ENCODE measurements at places on chromosomes 1 and 21. TPM values are rescaled to one million over a fixed set of nuclear protein-coding genes. Genes with fewer than 3 reads are reported as not detected.

DNA sequence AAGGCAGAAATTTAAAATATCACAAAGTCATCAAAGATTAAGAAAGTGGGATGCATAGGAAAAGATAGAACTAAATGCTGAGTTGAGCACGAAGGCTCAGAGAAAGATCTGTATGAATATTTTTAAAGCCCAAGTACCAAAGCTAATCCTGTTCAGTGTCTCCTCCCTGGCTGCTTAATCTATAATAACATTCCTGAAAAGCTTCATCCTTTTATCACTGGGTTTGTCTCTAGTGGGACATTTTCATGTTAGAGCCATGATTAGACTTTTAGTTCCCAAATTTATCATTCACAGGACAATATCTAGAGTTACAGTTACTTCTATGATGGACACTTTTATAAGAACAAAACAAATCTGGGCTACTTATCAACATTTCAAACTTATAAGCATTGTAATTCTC lies 38.6 kb downstream of the TNFSF18 start:
- DNase-seq, result no peak
- no peaks in the 10 kb centered on the region for H3K36me3 ChIP-seq
- no peak overlapping the region for H3K4me3 ChIP-seq
- no peak overlapping the region for H3K27ac ChIP-seq

DNA sequence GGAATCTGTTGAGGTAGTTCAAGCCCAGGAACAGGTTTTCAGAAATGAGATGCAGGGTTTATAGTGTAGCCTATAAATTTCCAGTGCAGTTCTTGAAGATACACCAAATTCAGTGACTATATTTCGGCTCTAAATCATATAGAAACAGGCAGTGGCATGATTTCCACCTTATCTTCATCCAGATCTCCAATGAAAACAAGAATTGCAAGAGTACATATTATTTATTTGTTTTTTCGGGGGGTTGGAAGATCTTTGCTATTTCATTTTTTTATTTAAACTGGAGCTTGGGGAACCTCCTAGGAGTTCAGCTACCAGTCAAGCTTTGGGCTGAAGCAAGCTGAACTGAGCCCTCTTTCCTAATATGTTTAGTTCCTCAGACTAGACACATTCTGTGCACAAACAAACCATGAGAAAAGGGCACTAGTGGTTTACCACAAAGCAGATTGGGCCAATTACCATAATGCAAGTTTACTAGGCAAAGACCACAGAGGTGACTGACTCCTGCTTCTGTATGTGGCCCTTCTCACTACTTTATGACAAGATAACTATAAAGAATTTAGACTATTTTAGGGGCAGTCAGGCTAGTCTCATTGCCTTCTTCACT lies 68.5 kb downstream of the RGS2 start:
- no peak overlapping the region for H3K27ac ChIP-seq
- no peaks in the 10 kb centered on the region for H3K27me3 ChIP-seq
- no peaks in the 10 kb centered on the region for H3K36me3 ChIP-seq
- no peak for DNase-seq
- H3K4me3 ChIP-seq, result no peak overlapping the region

- no peak overlapping the region for H3K4me3 ChIP-seq
- no peak for DNase-seq
- H3K36me3 ChIP-seq, result no peaks in the 10 kb centered on the region
- peaks cover 4% of the 10 kb centered on the region for H3K4me1 ChIP-seq
- H3K27me3 ChIP-seq, result no peaks in the 10 kb centered on the region
These were observed 1.9 kb downstream of the SH3BGR start for GRCh38 chr21:39453571-39454179.

DNA sequence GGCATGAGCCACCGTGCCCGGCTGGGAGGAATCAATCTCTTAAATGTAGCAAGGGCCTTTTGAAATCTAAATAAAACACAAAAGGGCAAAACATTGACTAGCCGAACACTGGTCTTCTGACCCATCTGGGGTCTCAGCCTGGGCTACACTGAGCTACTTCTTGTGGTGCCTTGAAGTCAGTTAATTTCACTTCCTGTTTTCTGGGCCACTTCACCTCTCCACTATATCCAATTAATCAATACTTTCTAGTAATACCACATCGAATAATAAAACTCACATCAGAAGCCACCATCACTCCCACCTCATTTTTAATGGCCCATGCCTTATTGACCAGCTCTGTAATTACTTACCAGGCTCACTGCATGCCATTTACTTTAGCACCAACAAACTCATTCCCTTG lies 138.0 kb upstream of the SAMSN1 start:
- H3K4me3 ChIP-seq, result no peak overlapping the region
- no peaks in the 10 kb centered on the region for H3K36me3 ChIP-seq
- no peaks in the 10 kb centered on the region for H3K4me1 ChIP-seq
- no peak overlapping the region for H3K27ac ChIP-seq
- no peaks in the 10 kb centered on the region for H3K27me3 ChIP-seq
- no peak for DNase-seq

GRCh38 chr1:202944438-202944921 lies 13.6 kb downstream of the ADIPOR1 start:
- no peaks in the 10 kb centered on the region for H3K4me1 ChIP-seq
- no peak overlapping the region for H3K27ac ChIP-seq
- H3K4me3 ChIP-seq, result no peak overlapping the region
- no peak for DNase-seq
- H3K27me3 ChIP-seq, result no peaks in the 10 kb centered on the region
- H3K36me3 ChIP-seq, result peaks cover 71% of the 10 kb centered on the region

DNA sequence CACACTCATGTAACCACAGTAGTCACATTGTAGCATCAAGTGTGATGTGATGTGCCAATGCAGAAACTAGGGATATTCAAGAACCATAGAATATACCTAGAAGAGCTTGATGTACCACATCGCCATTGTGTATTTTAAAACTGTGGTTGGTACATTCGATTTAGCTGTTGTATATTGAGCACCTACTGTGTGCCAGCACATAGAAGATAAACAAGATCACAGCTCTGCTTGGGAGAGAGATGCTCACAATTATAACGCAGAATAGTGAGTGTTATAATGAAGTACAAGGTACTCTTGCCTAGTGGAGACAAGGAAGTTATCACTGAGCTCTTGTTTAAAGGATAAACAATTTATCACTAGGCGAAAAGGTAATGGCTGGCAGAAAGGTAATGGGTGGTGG lies 4.7 kb downstream of the BTF3L4 start:
- no peak for DNase-seq
- peaks cover 28% of the 10 kb centered on the region for H3K36me3 ChIP-seq
- no peaks in the 10 kb centered on the region for H3K27me3 ChIP-seq
- H3K4me3 ChIP-seq, result no peak overlapping the region

- no peaks in the 10 kb centered on the region for H3K4me1 ChIP-seq
- peaks cover 11% of the 10 kb centered on the region for H3K27me3 ChIP-seq
- peaks cover 7% of the 10 kb centered on the region for H3K36me3 ChIP-seq
- no peak for DNase-seq
- no peak overlapping the region for H3K4me3 ChIP-seq
These were observed 1.9 kb downstream of the SH2D2A start for GRCh38 chr1:156814571-156815260.

DNA sequence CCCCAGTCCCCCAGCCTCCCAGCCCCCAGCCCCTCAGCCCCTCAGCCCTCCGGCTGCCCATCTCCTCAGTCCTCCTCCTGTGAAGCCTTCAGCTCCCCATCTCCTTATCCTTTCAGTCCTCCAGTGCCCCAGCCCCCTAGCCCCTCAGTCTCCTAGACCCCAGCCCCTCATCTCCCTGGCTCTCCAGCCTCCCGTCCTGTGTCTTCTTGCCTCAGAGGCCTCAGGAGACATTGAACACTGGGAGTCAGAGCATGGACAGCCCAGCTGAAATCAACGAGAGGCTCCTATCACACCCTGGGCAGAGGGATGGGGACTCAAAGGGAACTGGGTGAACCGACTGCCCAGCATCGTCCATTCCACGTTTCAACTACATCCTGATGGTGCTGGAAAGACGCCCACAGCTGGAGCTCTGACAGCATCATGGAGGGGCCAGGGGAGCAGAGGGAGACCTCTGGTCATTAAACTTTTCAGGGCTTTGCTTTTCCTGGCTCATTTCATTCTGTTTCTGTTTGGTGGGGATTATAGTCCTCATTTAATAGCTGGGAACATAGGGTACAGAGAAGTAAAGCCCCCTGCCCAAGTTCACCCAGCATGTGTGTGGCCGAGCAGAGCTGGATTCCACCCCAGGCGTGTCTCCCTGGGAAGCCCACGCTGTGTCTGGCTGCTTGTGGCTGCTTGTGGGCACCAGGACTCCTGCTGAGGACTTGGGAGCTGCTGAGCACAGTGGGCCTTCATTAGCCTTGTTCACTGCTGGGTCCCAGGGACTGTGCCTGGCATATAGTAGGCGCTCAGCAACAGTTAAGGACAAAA lies 396.7 kb downstream of the PTPRU start:
- H3K4me1 ChIP-seq, result no peaks in the 10 kb centered on the region
- DNase-seq, result peak; percentile 20
- H3K4me3 ChIP-seq, result no peak overlapping the region
- H3K27ac ChIP-seq, result no peak overlapping the region
- no peaks in the 10 kb centered on the region for H3K27me3 ChIP-seq

- DNase-seq, result peak; percentile 14
- H3K4me3 ChIP-seq, result no peak overlapping the region
- no peak overlapping the region for H3K27ac ChIP-seq
- H3K4me1 ChIP-seq, result no peaks in the 10 kb centered on the region
- H3K27me3 ChIP-seq, result no peaks in the 10 kb centered on the region
- no peaks in the 10 kb centered on the region for H3K36me3 ChIP-seq
These were observed 7.0 kb upstream of the ADORA1 start for GRCh38 chr1:203120325-203121153.

GRCh38 chr1:10765304-10765703 lies 31.1 kb downstream of the CASZ1 start:
- H3K4me1 ChIP-seq, result no peaks in the 10 kb centered on the region
- no peaks in the 10 kb centered on the region for H3K36me3 ChIP-seq
- H3K27me3 ChIP-seq, result no peaks in the 10 kb centered on the region

DNA sequence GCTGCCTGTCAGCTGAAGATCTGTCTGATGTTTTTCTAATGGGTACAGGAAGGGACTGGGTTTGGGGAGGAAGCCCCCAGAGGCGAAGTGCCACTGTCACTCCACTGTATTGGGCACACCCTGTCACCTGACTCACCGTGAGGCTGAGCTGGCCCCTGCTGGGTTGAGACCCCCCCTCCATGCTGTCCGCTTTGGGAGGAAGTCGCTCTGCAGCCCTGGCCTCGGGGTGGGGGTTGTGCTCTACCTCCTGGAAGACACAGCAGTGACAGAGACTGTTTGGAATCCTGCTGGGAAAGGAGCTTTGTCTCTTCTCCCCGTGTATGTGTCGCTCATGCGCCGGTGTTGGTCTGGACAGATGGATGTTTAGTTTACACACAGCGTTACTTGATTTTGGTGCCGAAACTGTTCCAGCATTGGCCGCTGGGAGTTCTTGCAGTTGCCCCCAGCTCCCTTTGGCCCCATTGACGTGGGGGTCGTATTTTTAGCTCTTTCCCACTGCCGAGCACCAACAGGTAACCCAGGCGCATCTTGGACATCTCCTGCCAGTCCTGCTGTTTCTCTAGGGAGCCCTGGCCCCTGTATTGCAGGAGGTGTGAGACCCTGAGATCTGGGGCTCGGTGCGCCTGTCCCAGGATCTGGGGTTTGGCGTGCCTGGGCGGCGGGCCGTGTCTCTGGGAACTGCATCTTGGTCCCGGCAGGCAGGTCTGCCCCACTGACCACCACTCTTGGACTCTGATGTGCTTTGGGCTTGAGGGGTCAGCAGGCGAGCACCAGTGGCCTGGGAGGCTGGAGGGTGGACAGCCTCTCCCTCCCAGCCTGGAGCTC lies 30.3 kb downstream of the SLX9 start:
- no peak overlapping the region for H3K27ac ChIP-seq
- H3K36me3 ChIP-seq, result peaks cover 45% of the 10 kb centered on the region
- no peaks in the 10 kb centered on the region for H3K4me1 ChIP-seq
- DNase-seq, result no peak
- H3K4me3 ChIP-seq, result no peak overlapping the region

- no peaks in the 10 kb centered on the region for H3K4me1 ChIP-seq
- H3K36me3 ChIP-seq, result no peaks in the 10 kb centered on the region
- H3K27ac ChIP-seq, result no peak overlapping the region
- no peak overlapping the region for H3K4me3 ChIP-seq
- DNase-seq, result no peak
- no peaks in the 10 kb centered on the region for H3K27me3 ChIP-seq
These were observed 46.5 kb downstream of the MORN1 start for GRCh38 chr1:2344744-2345296.

- H3K4me3 ChIP-seq, result no peak overlapping the region
- H3K4me1 ChIP-seq, result peaks cover 8% of the 10 kb centered on the region
- H3K27me3 ChIP-seq, result no peaks in the 10 kb centered on the region
- no peaks in the 10 kb centered on the region for H3K36me3 ChIP-seq
- DNase-seq, result no peak
- no peak overlapping the region for H3K27ac ChIP-seq
These were observed 166.5 kb downstream of the TPR start for GRCh38 chr1:186208405-186209129.

GRCh38 chr1:12040457-12041051 lies 21.3 kb downstream of the MIIP start:
- no peak for DNase-seq
- H3K4me3 ChIP-seq, result no peak overlapping the region
- no peaks in the 10 kb centered on the region for H3K4me1 ChIP-seq
- H3K27ac ChIP-seq, result no peak overlapping the region

DNA sequence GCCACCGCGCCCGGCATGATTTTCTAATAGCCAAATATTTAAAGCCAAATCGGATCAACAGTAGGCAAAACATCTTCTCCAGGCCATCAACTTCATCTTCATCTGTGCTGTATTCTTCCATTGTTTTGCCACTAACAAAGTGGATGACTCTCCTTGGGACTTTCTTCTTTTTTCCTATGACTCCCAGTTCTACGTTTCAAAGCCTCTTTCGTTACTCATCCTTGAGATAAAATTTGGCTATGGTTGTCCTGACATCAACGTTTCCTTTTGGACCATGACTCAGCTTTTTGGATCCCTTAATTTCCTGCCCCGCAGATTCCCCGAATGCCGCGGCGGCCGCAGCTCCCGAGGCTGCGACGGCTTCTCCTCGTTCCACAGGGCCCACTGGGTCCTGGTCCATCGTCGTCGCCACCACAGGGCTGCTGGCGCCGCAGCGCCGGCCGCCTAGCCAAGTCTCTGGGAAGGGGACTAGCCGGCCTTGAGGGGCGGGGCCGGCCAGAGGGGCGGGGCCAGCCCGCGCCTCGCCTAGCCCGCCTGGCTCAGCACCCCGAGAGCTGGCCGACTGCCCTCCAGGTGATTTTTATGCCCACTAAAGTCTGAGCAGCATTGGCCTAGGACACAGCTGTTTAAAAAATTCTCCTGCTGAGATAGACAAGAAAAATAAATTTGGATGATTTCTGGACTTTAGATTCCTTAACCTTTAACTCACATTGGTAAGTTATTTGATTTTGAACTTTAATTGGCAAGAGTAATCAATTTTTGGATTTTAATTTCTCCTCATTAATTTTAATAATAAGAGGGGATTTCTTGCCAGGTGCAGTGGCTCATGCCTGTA lies 93.9 kb downstream of the ADCY10 start:
- DNase-seq, result peak; percentile 91
- peaks cover 6% of the 10 kb centered on the region for H3K4me1 ChIP-seq
- H3K27ac ChIP-seq, result peak overlapping the region; percentile 52
- peak overlapping the region; percentile 22 for H3K4me3 ChIP-seq
- peaks cover 4% of the 10 kb centered on the region for H3K36me3 ChIP-seq

Gene CIART
- total RNA-seq, result 15.6 TPM

Gene LEPR
- 3.3 TPM for total RNA-seq

All from H9 (cell line).